Activated T-helper 17 cell treated with anti-CD3 and anti-CD28 coated beads, Interleukin-2, amount 50 U/mL, for 72 hours (primary cell): ENCODE measurements at places on chromosomes 12 and 14.

DNA sequence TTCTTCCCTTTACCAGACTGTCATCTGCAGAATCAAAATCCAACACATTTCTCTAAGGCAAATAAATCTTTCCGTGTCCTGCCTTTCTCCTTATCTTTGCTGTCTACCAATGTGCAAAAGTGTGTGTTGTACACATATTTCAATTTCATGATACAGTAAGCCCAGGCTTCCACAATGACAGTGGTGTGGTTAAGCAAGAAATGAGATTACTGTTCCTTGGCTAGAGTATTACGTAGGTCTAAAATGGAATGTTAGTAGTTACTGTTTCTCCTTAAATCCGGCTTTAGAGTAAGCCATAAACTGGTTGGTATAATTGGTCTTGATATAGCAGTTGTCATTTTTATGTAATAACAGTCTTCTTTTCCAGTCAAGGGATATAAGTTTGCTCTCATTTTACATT lies 82.0 kb downstream of the ACSS3 start:
- ATAC-seq: no peak

DNA sequence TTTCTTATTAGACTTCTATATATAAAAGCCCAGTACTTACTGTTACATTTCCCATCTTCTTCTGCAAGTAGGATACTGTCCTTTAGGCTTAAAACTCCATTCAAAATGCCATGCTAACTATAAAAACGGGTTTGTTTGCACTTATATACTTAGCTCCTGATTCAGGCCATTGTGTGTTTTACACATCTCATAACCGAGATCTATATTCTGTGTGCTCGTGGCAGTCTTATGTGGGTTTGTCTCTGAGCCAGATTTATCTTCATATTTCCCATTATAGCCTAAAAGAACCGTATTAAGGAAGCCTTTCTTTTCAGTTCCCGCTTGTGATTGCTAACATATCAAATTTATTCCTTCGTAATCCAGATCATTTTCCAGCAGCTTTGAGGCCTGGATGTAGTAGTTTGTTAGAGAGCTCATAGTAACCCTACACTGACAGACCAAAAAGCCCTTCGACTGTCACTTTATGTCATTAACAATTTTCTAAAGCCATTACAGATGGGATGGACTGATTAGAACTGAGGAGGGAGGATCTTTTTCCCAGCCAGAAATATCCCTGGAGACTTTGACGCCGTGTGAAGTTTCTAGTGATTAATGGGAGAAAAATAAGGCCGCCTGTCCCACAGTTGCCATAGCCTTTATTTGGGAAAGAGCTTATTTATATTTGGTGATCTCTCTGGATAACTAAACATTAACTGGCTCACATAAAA lies 508.5 kb downstream of the FOXG1 start:
- no peak for ATAC-seq

GRCh38 chr12:40078266-40078665 lies 27.6 kb downstream of the SLC2A13 start:
- no peak for ATAC-seq

GRCh38 chr14:37172024-37172869 lies at the start of gene SLC25A21:
Gene SLC25A21, minus strand, starts transcription at chr14:37172606.
- no peak for ATAC-seq

DNA sequence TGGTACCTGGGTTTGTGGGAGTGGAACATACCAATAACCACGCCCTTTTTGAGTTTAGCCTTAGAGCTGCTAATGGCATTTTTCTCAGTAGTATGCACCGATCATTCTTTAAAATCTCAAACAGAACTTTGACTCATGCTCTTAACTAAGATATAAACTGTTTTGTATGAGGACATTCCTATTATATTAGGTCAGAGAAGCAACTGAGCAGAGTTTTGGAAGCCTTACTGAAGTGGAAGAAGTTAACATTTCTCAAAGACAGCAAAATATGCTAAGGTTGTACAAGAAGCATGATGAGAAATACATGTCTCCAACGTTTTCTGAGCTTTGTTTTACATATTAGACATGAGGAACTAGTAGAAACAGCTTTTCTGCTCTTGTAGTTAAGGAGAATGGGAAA lies 819.2 kb downstream of the FSCB start:
- ATAC-seq: no peak

DNA sequence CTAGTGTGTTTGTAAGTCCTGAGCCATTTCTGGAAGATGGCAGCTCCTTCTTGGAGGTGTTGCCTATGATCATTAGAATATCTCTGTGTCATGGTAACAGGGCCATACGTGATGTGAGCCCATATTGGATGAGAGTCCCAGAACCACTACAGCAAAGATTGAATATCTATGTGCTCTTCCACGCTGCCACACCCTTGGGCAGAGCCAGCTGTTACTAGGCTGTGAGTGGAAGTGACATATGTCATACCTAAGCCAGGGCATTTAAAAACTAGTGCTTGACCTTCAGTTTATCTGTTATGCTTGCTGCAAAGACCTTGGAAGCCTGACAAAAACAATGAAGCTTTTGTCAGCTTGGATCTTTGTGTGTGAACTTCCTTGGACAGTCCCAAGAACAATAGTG lies 495.1 kb upstream of the CCDC196 start:
- no peak for ATAC-seq
